ENCODE measurements at places on chromosomes 3 and 15.

GRCh38 chr3:115666920-115667737 lies 43.8 kb downstream of the GAP43 start:
- no peak for DNase-seq

GRCh38 chr3:51353691-51354090 lies 31.4 kb upstream of the MANF start:
- no peak for DNase-seq

GRCh38 chr3:109977897-109978296 lies 640.6 kb upstream of the DPPA4 start:
- DNase-seq, result no peak

DNA sequence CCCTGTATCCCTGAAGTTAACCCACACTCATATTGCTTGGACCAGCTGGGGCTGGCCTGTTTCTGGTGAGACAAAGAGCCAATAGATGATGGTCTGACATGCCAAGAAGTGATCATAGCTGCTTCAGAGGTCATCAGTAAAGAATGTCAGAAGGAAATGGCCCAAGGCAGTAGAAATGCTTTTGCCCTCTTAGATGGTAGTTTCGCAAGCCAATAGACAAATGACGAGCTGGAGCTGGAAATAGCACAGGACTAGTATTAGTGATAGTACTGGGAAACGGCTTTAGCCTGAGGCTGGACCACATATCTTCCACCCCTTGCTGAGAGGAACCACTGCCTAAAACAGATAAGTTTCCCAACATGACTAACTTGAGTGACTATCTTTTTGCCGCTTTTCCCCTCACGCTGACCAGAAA lies 176.1 kb upstream of the THBS1 start:
- peak; percentile 90 for DNase-seq

DNA sequence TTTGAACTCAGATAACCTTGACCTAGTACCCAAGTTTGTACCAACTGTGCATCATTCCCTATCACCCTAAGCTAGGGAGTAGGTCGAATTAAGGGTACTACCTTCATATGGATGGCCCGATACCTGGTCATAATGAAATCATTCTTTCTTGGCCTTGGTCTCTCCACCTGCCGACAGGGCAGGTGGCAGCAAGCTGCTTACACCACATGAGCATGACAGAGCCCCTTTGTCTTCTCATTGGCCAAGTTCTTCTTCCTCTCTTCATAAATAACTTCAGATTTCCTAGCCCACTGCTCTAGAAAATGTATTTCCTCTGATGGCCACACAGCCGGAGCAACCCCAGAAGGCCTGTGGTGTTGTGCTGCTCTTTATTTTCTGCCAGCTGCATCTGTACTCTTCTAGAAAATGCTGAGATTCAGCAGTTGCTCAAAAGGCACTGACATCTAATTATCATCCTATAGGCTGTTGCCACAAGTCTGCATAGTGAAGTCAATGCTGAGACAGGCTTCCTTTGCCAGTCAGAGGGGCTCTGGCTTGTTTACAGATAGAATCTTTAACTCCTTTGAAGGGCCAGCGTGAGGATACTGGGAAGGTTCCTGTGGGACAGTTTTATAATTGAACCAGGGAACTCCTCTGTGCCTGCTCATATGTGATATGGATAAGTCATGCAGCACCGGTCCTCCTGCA lies 304.2 kb downstream of the PTPRG start:
- no peak for DNase-seq

DNA sequence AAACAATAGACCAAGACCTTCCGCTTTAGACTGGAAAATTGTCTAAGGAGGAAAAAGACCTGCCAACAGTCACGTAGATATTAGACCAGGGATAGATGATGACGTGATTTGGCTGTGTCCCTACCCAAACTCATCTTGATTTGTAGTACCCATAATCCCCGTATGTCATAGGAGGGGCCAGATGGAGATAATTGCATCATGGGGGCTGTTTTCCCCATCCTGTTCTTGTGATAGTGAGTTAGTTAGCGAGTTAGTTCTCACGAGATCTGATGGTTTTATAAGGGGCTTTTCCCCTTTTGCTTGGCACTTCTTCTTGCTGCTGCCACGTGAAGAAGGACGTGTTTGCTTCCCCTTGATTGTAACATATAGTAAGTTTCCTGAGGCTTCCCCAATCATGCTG lies 31.7 kb upstream of the SUCLG2 start:
- DNase-seq, result no peak

DNA sequence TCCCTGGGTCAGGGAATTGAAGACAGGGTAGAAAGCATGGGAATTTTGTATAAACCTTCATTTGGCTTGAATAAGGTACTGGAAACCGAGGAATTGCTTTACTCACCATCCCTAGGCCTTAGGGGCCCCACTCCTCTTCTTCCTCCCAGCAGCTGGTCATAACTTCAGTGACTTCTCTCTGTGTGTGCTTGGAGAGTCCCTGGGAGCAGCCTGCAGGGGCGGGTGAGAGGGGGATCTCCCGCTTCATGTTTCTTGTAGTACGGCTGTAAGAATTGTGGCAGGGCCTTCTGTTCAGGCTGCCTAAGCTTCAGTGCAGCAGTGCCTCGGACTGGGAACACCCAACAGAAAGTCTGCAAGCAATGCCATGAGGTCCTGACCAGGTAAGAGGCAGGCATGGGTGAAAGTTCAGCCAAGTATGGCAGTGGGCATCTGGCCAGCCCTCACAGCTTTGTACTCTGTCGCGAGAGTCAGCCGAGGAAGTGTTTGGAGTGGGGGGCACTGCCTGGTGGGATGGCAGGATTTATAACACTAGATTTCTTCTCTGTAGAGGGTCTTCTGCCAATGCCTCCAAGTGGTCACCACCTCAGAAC lies 1.7 kb upstream of the DNAJC17 start:
- no peak for DNase-seq

- DNase-seq, result no peak
These were observed 222.4 kb downstream of the OXSM start for GRCh38 chr3:26012241-26012745.

DNA sequence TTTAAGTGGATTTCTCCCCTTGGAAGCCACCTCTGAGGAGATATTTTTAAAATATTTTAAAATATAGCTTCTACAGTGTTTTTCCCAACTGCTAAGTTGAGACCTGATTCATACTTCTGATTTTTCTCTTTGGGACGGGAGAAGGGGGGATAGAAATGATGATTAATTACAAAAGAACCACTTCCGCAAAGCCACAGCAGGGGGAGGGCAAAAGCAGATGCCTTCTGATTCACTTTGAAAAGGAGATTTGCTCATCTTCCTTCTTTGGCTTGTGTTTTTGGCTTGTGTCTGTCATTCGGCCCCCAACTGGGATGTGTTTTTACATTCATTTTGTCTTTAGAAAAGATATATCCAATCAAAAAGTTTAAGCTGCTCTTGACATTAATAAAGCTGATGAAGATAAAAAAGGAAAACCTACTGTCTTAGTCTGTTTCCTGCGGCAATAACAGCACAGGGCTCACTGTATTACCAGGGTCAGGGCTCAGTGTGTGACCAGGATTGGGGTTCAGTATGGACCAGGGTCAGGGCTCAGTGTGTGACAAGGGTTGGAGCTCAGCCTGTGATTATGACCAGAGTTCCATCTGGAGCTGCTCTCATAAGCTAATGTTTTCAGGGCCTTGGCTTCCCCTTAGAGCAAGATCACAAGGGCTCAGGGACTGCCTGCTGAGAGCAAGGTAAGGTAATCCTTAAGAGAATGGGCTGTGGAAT lies 223.2 kb downstream of the MTHFS start:
- peak; percentile 89 for DNase-seq

- DNase-seq, result peak; percentile 24
These were observed 398.8 kb downstream of the MECOM start for GRCh38 chr3:169264711-169265110.

GRCh38 chr15:52037889-52038505 lies 19.0 kb downstream of the MAPK6 start:
- no peak for DNase-seq

DNA sequence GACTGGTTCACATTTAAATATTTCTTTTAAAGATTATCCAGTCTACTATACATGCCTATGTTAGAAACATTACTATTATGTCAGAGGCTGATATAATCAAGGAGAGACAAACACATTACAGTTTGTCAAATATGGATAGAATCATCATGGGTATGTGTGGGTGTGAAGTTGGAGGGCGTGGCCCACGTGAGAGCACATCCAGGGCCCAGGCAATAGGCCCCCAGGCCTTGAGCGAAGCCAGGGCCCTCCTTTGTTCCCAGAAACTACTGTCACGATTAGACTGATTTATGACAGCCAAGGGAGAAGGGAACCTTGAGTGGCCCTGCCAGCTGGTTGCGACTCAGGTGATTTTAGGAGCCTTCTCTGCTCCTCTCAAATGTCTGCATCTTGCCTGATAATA lies 26.9 kb upstream of the LDHAL6B start:
- no peak for DNase-seq

DNA sequence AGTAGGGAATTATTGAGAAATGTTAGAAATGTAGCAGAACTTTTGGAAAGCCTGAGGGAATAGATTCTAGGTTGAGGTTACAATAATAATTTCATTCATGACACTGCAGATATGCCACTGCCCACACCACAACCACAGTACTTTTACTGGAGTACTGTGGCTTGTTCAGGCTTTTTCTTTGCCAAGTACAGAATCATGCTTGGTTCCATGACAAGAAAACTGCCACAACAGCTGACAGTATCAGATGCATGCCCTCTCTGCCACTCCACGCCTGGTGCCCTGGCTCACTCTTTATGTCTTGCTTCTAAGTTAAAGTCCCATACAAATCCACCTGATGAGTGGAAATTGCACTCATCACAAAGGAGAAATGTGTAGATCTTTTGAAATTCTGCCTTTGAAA lies 398.6 kb downstream of the ZIC1 start:
- DNase-seq, result no peak

- DNase-seq, result peak; percentile 97
These were observed 28.2 kb upstream of the USP3 start for GRCh38 chr15:63476229-63476632.

DNA sequence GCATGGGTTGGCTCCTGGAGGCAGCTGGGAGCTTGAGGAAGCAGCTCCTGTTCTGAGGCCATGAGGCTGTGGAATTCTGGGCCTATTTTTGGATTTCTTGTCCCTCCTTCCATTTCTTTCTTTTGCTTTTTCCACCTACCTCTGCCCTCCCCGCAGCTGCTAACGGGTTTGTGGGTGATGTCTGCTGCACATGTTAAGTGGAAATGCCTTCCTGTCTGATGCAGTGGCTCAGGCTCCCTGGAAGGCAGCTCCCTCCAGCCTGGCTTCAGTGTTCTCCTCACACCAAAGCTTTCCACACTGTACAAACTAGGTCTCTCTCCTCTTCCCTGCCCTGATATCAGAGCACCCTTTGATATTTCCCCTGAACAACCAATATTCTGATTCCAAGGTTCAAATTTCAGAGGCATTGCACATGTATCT lies 33.8 kb upstream of the ESYT3 start:
- no peak for DNase-seq

DNA sequence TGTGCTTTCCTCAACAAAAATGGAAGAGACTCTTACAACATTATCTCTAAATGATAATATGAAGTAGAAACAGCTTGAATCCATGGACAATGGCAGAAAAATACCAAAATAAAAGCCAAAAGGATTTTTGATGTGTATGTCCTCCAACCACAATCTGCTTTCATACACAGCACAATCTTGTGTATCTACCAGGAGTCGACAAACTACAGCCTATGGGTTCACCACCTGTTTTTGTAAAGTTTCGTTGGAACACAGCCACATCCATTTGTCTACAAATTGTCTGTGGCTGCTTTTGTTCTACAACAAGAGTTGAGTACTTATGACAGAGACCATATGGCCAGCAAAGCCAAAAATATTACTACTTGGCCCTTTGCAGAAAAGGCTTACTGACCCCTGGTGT lies 88.7 kb upstream of the UBE2E2 start:
- DNase-seq, result no peak

DNA sequence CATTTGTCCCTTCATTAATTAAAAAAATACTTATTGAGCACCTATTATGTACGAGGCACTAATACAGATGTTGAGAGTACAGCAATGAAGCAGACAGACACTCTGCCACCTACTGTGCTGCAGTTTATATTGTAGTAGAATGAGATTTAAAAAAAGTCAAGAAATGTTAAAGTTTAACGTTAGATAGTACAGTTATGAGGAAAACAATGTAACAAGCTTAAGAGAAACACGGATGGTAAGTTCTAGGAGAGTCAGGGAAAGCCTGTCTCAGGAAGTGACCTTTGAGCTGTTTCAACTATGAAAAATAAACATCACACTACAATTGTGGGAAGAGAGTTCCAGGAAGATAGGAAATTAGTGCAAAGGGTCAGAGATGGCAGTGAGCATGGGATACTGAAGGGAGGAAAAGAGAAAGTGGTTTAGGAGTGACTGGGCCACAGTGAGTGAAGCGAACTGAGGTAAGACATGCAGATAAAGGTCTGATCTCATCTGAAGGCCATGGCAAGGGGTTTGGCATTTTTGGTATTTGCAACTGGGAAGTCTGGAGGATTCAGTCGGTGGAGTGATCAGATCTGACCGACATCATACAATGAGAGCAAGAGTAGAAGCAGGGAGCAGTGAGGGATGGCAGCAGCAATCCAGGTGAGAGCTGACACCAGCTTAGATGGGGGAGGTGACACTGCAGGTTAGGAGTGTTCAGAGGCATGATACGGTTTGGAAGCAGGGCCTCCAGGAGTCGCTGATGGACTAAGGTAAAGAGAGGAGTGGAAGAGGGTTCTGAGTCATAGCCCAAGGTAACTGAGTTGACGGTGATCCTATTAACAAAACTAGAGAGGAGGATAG lies 28.5 kb downstream of the PLSCR4 start:
- no peak for DNase-seq

DNA sequence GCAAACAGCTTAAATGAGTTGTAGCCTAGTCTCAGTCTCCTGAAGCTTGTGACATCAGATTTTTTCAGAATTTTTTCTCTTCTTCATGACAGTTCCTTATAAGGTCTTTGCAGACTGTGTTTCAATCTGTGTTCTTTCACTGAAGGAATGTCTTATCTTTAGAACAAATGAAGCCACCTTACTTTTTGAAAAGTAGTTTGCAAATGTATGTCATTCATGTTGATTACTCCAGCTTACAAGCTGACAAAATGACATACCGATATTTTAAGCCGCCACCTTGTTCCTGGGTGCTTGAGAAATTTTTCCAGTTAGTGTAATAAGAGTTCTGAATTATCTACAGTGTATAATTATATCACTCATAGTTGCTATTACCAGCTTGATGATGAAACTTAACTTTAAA lies 57.0 kb downstream of the ASTE1 start:
- DNase-seq, result no peak

DNA sequence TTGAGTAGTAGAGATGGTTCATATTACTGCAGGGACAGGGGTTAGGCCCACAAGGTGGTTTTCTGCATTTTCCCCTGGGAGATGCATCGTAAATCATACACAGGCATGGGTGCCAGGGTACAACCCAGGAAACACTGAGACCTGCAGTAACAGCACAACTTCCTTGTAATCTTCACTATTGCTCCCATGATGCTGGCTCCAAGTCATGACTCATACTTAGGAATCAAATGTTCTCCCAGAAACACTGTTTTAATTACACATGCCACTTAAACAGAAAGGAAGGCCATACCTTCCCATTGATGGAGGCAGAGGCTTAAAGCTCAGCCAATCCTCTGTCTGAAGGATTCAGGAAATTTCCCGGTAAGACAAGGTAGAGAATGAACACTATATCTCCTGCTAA lies 106.5 kb downstream of the ERC2 start:
- DNase-seq, result no peak
